ENCODE measurements at places on chromosomes 16 and 17.

- DNase-seq: no peak
Observed at GRCh38 chr17:78527345-78527744, 49.9 kb downstream of the DNAH17 start.

- DNase-seq: peak; percentile 40
Observed at GRCh38 chr17:73722165-73722564, 77.9 kb upstream of the SDK2 start.

DNA sequence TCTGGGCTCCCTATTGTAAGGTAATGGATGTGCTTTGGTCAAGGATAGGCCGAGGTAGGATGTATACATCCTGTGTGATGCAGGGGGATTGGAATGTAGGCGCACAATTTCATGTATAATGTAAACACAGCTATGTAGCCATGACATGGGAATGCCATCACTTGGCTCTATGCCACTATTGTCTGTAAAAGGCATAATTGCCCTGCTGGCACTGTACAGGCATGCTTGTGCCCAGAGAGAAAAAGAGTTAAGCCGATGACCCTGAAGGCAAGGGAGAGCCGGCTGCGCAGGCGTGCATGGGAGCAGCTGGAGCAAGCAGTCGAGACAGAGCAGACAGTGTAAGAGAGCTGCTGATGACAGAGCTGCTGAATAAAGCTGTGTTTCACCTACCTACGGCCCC is 212.5 kb upstream of the CPHXL start:
- no peak for DNase-seq

GRCh38 chr17:58432806-58433573 is 15.7 kb upstream of the RNF43 start:
- DNase-seq: no peak

DNA sequence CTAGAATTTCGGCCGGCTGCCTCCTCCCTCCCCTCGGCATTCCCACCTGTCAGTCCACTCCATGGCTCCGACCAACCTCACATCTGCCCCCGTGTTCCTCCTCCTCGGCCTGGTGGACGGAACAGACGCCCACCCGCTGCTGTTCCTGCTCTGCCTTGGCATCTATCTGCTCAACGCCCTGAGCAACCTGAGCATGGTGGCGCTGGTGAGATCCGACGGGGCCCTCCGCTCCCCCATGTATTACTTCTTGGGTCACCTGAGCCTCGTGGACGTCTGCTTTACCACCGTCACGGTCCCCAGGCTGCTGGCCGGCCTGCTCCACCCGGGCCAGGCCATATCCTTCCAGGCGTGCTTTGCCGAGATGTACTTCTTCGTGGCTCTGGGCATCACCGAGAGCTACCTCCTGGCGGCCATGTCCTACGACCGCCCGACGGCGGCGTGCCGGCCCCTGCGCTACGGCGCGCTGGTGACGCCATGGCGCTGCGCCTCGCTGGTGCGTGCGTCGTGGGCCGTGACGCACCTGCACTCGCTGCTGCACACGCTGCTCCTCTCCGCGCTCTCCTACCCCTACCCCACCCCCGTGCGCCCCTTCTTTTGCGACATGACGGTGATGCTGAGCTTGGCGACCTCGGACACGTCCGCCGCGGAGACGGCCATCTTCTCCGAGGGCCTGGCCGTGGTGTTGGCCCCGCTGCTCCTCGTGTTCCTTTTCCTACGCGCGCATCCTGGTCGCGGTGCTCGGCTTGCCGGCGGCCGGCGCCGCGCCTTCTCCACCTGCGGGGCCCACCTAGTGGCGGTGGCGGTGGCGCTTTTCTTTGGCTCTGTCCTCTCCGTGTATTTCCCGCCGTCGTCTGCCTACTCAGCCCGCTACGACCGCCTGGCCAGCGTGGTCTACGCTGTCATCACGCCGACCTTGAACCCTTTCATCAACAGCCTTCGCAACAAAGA is at the start of gene OR3A2:
OR3A2 (minus strand) TSS at position 440 of the 948 bp plus-strand sequence.
- DNase-seq: no peak

DNA sequence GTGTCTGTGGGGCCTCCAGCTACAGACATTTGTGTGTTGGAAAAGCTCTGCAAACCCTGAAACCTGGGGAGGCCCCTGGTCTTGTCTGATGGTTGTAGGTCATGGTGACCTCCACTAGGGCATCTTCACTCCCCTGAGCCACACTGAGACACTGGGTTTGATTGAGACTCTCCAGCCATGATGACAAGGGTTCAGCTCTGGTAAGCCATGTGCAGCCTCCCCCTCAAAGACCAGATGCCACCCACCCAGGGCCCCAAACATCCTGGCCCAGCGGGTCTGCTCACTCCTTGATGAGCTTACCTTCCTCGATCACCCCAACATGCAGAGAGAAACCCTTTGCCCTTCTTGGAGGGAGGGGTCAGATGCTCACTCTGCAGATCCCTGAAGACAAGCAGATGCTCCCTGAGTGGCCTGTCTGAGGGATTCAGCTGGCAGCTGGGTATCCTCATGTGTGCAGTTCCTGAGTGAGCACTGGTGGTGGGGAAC is 101.6 kb downstream of the METRNL start:
- DNase-seq: no peak

- DNase-seq: no peak
Observed at GRCh38 chr16:65579050-65579449, 457.2 kb upstream of the CDH11 start.

DNA sequence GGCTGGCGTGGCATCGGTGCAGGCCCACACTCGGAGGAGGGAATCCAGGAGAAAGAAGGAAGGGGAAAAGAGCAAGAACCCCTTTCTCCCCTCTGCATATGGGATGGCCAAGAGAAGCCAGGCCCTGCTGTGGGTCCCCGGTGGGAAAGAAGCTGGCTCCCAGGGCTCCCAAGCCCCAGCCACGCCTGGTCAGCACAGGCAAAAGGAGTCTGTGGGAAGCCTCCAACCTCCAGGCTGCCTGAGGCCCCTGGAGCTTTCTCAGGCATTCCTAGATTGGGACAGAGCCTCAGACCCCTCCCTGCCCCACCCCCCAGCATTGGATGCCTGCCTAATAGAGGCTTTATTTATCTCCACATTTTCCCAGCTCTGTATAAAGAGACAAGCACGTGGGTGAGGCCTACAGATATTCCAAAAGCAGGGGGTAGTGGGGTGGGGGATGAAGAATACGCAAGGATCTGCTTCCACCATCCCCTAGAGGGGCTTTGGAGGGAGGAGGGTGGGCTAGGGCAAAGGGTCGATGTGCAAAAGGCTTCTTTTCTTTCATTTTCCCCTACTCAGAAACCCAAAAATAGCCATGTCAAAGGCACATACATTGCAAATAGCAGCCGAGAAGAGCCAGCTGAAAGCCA is 56.4 kb downstream of the MPRIP start:
- DNase-seq: no peak

- no peak for DNase-seq
Observed at GRCh38 chr17:4673169-4673568, 30.8 kb downstream of the PELP1 start.

DNA sequence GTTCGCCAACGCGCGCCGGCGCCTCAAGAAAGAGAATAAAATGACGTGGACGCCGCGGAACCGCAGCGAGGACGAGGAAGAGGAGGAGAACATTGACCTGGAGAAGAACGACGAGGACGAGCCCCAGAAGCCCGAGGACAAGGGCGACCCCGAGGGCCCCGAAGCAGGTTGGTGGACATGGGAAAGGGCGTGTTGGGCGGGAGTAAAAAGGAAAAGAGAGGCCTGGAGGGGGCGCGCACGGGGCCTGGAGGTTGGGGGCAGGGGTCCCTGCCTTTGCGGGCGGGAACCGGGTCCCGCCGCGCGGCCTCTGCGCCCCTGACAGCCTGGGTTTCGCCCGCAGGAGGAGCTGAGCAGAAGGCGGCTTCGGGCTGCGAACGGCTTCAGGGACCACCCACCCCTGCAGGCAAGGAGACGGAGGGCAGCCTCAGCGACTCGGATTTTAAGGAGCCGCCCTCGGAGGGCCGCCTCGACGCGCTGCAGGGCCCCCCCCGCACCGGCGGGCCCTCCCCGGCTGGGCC is 2.1 kb downstream of the IRX5 start:
- DNase-seq: no peak

DNA sequence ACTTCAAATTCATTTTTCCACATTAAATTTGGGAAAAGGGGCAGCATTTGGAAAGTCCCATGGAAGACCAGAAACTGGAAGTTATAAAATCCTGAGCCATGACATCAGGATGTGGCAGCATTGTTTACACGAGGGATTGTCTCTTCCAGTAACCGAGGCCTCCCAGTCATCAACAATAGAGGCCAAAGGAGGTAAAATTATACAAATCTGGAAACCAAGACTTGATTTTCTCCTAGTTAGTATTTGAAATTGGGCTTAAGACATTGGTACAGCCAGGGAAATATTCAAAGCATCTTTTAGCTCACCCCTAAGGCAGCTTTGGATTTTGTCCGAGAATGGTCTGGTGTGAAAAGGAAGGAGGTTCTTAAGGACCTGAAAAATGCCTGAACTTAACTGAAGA is 251.6 kb upstream of the FOXF1 start:
- DNase-seq: no peak

GRCh38 chr16:83968891-83969649 is 1.0 kb downstream of the NECAB2 start:
- DNase-seq: no peak

GRCh38 chr16:84414789-84415326 is 46.5 kb downstream of the ATP2C2 start:
- DNase-seq: no peak

DNA sequence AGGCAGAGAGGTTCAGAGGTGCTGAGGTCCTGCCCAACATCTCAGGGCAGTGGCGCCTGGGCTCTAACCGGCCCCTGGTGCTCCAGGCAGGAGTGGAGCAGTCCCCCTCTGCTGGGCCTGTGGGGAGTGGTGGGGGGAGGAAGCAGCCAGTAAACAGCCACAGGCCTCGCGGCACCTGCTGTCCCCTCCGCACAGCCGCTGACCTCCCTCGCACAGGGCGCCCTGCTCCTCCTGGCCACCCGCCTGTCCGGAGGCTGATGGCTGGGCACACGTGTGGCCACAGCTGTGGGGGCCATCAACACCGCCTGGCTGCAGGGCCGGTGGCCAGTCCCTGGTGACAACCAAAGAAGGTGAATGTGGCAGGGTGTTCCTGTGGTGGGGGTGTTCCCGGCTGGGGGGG is 36.8 kb upstream of the PABPN1L start:
- no peak for DNase-seq

GRCh38 chr16:9847146-9847545 is 335.1 kb downstream of the GRIN2A start:
- no peak for DNase-seq

DNA sequence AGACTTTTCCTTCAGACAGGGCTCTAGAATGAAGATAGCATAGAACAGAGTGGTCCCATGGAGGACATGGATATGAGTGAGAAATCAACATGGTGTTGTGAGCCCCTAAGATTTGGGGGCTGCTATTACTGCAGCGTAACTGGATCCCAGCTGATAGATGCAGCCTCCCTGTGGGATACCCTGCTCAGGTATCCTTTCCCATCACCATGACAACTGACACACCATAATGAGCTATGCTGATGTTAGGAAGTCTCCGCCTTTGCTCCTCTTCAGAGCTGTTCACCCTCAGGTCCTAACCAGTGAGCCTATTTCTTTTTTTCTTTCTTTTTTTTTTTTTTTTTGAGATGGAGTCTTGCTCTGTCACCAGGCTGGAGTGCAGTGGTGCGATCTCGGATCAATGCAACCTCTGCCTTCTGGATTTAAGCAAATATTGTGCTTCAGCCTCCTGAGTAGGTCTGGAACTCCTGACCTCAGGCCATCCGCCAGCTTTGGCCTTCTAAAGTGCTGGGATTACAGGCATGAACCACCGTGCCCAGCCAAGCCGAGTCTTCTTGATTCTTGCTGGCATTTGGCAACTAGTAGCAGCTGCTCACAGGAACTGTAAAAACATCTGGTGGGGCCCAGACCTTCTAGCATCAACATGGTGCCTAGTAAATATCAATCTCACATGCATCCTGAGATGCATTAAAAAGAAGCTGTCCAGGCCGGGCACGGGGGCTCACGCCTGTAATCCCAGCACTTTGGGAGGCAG is 17.1 kb downstream of the STX4 start:
- DNase-seq: no peak

DNA sequence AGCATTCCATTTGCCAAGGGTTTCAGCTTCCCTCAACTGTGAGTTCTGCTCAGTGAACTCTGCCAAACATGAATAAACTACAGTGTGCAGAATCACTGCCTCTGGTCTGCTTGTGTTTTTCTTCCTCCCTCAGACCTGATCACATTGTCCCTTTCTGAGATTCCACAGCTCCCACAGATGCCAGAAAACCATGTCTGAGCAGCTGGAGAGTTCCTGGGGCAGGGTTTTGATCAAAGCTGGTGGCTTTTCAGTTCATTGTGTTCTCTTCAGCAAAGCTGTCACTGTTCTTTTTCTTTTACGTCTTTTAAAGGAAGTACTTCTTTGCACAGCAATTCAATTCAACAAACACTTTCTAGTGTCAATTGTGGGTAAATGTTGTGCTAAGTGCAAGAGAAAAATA is 555.8 kb downstream of the RBFOX1 start:
- no peak for DNase-seq

- no peak for DNase-seq
Observed at GRCh38 chr16:84327926-84328505, 33.3 kb downstream of the WFDC1 start.

- no peak for DNase-seq
Observed at GRCh38 chr16:52786091-52786490, 239.1 kb upstream of the TOX3 start.

GRCh38 chr17:61203671-61204131 is 195.9 kb upstream of the TBX2 start:
- DNase-seq: no peak

- DNase-seq: no peak
Observed at GRCh38 chr17:39026980-39027451, 59.8 kb upstream of the FBXO47 start.

DNA sequence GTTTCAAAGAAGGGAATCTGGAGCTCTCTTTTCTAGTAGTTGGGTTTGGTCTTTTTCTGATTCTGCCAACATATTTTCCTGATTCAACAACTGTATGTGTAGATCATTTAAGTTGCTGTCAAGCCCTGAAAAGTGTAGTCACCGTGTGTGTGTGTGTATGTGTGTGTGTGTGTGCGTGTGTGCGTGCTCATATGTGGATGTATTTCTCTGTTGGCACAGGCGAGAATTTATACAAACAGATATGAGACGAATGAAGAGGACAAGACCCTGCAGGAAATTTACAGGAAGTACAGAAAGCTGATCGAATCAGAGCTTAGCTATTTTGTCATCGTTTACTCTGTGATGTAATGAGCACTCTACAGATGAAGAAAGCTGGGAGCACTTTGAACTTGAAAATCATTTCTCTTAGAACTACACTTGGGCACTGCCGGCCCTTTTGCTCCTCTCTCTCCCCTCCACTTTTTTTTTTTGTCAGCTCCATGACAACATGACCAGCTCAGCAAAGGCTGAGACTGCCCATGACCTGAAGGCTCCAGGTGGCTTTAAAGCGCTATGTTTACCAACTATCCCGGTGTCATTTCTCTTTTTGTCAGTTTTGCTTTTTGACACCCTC is 11.2 kb downstream of the FBXO39 start:
- no peak for DNase-seq

DNA sequence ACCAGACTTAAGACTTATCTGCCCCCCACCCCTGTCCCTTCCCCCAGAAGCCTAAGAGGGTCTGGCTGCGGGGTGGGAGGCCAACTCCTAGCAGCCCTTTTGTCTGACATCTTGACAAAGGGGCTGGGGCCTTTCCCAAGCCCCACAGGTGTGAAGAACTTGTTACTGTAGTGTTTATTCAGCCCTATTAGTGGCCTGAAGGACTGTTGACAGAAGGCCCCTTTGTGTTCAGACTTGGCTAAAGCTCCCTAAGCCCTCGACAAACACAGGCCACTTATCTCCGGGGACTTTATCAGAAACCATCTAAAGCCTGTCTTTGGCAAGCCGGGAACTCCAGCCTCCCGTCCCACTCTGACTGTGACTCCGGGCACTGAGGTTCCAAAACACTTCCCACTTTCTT is 129.8 kb downstream of the NTN1 start:
- no peak for DNase-seq

GRCh38 chr17:43768943-43769342 is 9.8 kb downstream of the DUSP3 start:
- DNase-seq: no peak

Measured in activated T-cell treated with anti-CD3 and anti-CD28 coated beads, Interleukin-2, amount 50 U/mL, for 24 hours (primary cell).